Fibroblast of lung (primary cell): ENCODE measurements at places on chromosomes 2 and 18. TPM values are rescaled to one million over a fixed set of nuclear protein-coding genes. Genes with fewer than 3 reads are reported as not detected.

DNA sequence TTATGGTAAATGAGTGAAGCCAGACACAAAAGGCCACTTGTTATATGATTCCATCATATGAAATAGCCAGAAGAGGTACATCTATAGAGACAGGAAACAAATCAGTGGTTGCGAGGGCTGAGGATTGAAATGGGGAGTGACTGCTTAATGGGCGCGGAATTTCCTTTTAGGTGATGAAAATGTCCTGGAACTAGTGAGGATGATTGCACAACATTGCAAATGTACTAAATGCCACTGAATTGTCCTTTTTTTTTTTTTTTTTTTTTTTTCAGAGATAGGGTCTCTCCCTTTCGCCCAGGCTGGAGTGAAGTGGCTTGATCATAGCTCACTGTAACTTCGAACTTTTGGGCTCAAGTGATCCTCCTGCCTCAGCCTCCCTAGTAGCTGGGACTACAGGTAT is 15.3 kb upstream of the GAREM2 start:
- DNase-seq: no peak

DNA sequence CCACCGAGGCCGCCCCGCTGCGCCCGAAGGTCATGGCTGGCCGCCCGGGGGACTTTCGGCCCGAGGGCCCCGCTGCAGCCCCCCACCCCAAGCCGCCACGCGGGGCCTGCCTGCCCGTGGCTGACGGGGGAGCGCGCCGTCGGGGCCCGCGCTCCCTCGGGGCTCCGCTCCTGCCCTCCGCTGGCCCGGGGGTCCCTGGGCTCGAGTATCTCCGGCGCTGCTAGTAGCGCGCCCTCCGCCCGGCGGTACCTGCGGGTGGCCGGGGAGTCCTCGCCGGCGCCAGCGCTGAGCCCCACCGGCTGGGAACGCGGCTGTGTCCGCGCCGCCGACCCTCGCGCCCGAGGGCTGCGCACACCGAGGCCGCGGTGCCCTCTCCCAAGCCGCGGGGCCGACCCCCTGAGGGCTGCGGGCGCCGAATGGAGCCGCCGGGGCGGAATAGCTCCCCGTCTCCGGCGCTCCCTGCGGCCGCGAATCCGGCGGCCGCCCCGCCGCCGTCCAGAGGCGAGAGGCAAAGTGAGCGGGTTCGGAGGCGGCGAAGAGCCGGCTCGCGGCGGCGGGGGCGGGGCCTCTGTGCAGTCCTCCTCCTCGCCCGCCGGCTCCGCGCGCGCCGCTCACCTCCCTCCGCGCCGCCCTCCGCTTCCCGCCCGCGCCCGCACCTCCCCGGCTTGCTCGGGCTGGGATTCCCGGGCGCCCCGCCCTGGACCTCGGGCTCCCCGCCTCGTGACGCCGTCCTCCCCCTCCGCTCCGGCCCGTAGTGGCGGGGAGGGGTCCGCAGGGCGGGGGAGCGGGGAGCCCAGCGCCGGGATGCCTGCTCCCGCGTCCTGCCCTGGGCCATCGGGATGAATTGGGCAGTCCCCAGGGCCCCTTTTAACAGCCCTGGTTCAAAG is at the start of gene KCNG3:
Gene KCNG3 (minus strand): TSS at position 515 of the 887 bp plus-strand sequence. CDS start 481 bp downstream, at position 34.
- peak; percentile 22 for DNase-seq

DNA sequence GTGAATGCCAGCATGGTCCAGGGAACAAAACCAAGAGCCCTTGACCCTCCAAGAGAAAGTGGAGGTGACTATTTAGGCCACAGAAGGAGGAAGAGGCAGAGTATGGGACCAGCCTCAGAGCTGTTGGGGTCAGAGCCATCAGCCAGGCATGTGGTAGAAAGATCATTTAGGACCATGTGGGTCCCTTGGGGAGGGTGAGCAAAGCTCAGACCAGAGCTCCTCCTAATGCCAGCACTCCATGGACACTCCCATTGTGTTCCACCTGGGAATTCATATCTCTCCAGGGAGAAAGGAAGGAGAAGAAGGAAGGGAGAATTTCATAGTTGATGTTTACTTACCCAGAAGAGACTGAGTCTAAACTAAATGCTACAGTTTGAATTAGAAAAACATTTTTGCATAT is 73.2 kb downstream of the CYBRD1 start:
- no peak for DNase-seq

GRCh38 chr18:80183273-80184050 is 63.9 kb downstream of the PARD6G start:
- no peak for DNase-seq

DNA sequence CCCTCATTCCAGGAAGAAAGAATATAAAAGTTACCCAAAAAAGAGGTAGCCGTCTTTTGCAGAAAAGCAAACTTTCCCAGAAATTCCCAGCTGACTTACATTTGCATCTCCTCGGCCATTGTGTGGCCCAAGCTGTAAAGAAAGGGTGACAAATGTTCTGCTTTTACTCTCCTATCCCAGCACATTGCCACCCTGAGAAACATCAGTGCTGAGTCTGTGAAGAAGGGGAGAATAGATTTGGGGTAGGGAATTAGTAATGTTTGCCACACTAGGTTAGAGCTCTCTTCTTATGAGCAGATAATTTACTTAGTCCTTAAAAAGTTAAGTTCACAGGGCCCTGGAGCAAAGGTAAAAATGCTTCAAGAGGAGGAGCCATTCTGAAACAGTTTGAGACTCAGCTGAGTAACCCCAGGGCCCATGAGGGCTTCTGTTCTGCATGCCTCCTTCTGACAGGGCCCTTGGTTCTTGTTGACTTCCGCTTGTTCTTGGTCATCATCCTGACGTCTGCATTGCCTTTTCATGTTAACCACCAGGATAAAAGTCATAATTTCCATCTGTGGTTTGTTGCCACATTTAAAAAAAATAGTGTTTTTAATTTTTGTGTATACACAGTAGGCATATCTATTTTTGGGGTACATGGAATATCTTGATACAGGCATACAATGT is 550.7 kb downstream of the RNF144A start:
- DNase-seq: no peak

DNA sequence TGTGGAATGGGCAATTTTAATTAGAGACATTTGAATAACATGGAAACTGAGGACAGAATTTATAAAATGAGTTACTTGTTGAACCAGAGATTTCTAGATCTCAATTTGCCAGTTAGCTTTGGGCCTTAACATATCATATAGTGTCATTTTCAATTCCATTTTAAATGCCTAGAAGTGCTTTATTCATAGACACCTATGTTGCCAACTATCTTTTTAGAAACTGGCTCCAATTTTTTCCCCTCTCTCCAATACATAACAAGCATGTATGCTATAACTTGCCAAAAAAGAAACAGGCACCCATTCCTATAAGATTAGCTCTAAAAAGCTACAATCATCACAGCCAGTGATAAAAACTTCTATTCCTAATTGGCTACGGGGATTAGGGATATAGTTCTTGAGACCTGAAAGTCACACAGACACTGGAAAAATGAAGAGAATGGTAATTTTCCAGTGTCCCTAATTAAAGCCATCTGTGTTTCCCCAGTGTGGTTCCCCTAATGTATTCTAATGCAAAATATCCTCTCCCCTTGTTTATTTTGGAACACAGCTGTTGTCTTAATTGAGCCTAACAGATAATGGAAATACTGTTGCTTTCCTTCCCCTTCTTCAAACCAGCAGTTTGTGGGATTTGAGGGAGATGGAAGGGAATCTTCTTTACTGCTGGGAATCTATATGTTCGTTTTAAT is 205.5 kb upstream of the FSHR start:
- no peak for DNase-seq

GRCh38 chr2:76446872-76447271 is 736.2 kb upstream of the GCFC2 start:
- no peak for DNase-seq

ST6GAL2 gene
- total RNA-seq: not detected in 2 replicates

PLB1 gene
- 1.3 and 1.8 TPM in 2 replicates for total RNA-seq

LAMA3 gene
- total RNA-seq: 8.5 and 13.2 TPM in 2 replicates
